Stimulated activated CD4-positive, alpha-beta T cell treated with anti-CD3 and anti-CD28 coated beads, Interleukin-1b, Interleukin-23, amount 100 ng/mL, for 1 hour (primary cell): ENCODE measurements at places on chromosomes 1 and 21.

- DNase-seq = no peak
Measured at GRCh38 chr1:101379950-101380349, 143.1 kb downstream of the S1PR1 start.

- no peak for DNase-seq
Measured at GRCh38 chr1:67459068-67459467, 28.9 kb upstream of the SERBP1 start.

GRCh38 chr1:183023601-183024316 is 539 bp downstream of the LAMC1 start:
- DNase-seq = no peak

DNA sequence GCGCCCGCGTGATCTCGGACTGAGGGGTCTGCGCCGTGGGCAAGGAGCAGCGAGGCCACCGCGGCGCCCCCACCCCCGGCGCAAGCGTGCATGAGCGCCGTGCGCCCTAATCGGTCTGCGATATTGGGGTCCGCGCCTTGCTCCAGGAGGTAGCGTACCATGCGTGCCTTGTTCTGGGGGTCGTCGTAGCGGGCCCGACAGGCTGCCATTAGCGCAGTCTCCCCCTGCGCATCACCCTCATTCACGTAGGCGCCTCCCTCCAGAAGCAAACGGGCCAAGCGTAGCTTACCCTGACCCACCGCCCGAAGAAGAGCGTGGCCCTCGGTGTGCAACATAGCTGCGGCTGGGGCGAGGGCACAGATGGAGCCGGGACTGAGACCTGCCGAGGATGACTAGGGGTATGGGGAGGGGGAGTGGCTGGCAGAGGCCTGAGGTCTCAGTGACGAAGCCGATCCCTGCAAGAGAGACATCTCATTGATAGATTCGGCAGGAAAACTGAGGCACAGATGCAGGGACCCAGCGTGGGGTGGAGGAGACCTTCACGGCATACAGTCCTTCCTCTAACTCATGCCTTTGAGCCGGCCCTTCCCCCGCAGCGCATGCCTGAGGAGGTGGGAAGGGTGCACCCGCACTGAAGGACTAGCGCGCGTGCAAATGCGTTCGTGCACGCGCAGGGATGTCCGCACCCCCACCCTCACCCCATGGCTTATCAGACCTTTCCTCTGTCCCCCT is 2.8 kb downstream of the ANKRD34A start:
- peak; percentile 30 for DNase-seq

- no peak for DNase-seq
Measured at GRCh38 chr1:64492424-64492823, 22.5 kb downstream of the CACHD1 start.

- DNase-seq = no peak
Measured at GRCh38 chr1:18396247-18396980, 84.3 kb upstream of the KLHDC7A start.

DNA sequence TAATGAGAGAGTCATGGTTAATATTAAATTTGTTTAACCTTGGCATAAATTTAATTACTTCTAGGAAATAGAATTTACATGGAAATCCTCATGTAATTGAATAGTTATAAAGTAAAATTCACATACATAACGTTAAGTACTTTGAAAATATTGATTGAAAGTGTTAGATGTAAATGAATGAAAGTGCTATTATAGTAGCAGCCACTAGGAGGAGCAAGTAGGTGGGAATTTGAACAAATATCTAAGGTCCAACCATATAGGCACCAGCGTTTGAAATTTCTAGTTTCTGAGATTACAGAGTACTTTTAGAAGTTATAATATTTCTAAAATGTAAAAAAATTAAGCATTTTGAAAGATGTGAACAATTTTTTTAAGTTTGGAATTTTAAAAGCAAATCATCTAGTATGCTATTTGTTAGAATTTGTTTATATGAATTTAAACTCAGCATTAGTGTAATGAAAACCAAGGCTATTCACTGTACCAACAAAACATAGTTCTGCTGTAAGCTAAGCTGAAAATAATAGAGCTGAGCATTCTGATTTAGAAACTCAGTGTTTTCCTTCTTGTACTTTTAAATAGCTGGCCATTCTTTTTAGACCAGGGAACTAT is 3.3 kb downstream of the B3GALT2 start:
- no peak for DNase-seq

DNA sequence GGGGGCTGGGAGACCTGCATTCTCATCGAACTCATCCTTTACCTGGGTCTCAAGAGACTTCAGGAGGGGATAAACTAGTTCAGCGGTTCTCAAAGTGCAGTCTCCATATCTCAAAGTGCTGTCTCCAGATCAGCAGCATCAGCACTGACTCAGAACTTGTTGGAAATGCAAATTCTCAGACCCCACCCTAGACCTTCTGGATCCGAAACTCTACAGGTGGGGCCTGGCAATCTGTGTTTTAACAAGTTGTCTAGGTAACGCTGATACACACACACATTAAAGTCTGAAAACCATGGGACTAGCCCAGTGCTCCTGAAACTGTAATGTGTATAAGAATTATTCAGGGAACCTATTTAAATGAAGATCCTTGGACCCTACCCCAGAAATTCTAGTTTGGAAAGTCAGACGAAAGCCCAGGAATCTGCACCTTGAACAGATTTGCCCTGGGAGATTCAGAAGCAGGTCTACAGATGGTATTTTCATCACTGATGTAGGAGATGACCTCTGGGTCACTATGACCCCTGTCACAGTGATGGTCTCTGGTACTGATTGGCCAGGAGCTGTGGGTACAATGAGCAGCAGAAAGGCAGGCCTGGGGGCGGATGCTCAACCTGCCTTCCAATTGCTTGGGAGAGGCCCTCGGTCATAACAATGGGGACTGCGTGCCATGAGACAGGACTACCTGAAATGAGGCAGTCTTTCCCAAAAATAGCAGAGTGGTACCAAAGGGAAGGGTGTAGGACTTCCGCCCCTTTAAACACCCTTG is 127.2 kb downstream of the FAM78B start:
- no peak for DNase-seq

- DNase-seq = no peak
Measured at GRCh38 chr1:6082430-6082971, 36.8 kb downstream of the KCNAB2 start.

- DNase-seq = no peak
Measured at GRCh38 chr1:15950302-15950701, 25.6 kb downstream of the ZBTB17 start.

DNA sequence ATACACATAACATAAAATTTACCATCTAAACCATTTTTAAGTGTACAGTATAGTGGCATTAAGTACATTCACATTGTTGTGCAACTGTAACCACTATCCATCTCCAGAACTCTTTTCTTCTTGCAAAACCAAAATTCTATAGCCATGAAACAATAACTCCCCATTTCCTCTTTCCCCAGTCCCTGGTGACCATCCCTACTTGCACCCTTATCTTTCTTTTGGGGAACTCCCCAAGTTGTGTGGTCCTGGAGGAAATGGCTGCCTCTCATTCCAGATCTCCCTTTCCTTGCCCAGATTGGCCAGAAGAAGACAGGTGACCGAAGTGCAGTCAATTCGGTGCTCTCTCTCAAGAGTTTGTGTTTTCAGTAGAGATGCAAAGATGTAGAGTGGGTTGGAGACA is 389.6 kb upstream of the C1orf87 start:
- DNase-seq = no peak

DNA sequence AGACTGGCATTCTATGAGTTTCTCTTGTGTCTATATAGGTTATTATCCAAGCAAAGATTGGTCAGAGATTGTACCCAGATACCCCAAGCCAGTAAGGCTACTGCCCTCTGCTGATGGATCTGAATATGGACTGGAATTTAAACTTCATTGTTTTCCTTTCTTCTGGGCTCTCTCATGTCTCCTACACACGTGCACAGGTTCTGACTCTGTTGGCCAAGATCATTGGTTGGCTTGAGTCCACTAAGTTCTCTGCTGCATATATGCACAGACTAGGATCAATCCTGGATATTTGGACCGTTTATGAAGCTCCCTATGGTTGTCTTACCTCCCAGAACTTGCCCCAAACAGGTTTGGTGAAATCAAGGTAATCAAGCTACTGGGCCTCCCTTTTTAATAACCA is 69.7 kb downstream of the CC2D1B start:
- no peak for DNase-seq

DNA sequence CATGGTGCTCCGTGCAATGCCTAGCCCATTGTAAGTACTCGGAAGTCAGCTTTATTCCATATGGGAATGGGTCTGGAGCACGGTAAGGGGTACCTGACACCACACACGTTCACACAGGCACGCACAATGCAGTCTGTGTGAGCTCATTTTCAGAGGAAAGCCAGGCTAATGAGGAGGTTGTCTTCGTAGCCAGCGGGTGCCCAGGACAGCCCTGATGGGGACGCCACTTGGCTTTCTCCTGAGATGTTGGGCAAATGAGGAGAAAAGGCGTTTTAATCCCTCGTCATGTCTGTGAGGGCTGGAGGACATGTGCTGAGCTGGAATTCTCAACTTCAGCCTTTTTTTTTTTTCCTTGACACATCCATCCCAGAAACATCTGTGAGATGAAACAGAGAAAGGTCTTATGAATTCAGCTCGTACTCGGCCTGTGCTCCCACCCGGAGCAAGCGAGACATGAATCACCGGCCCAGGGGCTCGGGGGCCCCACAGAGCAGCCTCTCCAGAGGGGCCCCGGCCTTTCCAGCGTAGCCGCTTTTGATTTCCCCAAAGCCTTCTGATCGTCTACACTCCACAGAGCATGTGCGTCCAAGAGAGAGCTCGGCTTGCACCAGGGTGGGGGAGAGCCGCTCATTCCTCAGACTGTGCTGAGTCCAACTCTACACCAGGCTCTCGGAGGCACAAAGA is 125.1 kb downstream of the EPHB2 start:
- no peak for DNase-seq

GRCh38 chr1:67626090-67626860 is 58.7 kb upstream of the GADD45A start:
- DNase-seq = no peak

DNA sequence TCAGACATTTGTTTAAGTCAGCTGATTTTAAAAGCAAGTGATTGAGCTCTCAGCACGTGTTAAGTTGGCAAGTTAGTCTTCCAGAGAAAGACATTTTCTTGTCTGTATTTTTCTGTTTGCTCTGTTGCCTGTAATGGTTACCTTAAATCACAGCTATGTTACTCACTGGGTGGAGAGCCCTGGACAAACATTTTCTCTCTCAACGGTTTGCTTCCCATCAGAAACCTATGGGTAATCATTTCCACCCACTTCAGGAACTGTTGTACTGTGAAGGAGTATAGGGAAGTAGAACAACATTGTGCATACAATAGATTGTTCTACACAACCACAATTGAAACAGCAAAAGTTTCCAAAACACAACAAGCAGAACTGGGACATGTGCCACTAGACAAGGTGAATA is 113.9 kb upstream of the DPT start:
- no peak for DNase-seq

GRCh38 chr21:42735061-42735460 is 81.6 kb downstream of the PDE9A start:
- DNase-seq = no peak

DNA sequence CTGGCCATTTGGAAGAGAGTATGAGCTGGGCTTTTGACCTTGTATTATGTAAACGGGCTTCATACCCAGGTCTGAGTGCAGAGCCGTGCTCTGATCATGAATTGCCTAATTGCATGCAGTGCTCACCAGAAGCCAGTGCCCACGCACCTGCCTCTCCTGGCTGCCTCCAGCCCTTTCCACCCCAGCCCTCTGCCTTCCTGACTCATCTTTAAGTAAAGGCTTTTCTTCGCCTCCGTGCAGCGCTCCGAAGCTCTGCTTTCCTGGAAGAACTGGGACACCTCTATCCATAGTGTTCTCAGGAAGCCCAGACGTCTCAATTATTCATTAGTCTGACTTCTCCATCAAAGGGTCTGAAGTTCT is 413.7 kb downstream of the PTPRU start:
- DNase-seq = no peak

DNA sequence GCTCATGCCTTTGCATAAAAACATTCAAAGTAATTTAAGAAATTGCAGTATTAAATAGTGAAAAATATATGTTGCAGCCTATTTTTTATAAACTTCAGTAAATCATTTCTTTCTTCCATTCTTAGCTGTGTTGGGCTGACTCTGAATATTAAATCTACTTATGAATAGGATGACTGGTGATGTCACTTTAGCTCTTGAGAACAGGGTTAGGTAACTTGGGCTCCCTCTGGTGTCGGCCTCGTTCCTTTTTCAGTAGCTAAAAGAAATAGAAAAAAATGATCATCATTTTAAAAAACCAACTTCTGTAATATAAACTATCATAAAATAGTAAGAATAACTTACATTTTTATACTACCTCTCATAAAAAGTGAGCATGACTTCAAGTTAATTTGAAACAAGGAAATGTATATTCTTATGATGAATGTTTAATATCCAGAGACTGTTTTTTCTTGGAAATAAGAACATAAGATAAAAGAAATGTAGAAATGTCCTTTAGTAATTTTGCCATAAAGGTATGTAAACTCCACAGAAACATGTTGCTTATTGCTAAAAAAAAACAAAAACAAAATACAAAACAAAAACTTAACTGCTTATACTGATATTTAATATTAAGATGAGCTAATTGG is 26.8 kb upstream of the NCAM2 start:
- no peak for DNase-seq

GRCh38 chr1:91024481-91025119 is 2.8 kb upstream of the ZNF644 start:
- no peak for DNase-seq

- no peak for DNase-seq
Measured at GRCh38 chr1:67434491-67434890, 4.3 kb upstream of the SERBP1 start.

GRCh38 chr1:44660176-44660575 is 14.1 kb downstream of the TMEM53 start:
- DNase-seq = no peak

GRCh38 chr1:90622666-90623065 is 94.4 kb downstream of the BARHL2 start:
- no peak for DNase-seq

- no peak for DNase-seq
Measured at GRCh38 chr1:225596736-225597135, 56.2 kb downstream of the ENAH start.

GRCh38 chr1:109771712-109772657 is 8.3 kb upstream of the EPS8L3 start:
- DNase-seq = no peak

DNA sequence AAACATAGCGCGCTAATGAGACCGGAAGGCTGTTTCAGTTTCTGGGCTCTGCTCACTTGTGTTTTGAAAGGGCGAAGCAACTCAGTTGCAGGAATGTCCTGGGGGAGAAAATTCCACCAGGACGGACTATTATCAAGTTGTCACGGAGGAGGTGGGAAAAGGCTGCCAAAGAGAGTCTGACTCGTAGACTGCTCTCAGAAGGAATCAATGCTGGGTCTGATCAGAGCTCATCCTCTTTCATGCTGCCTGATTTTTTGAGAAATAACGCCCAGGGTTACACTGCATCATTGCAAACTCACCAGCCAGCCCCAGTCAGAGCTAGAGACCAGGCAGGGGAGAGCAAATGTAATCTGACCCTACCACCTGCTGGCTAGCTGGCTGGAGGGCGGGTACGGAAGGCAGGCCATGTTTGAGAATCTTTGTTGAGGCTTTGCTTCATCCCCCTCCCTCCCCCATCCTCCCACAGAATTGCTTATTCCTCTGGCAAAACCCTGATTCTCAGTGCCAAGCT is 36.4 kb upstream of the BCL9 start:
- DNase-seq = no peak

GRCh38 chr1:7220007-7220406 is 434.8 kb downstream of the CAMTA1 start:
- DNase-seq = no peak

- no peak for DNase-seq
Measured at GRCh38 chr21:36699546-36700294, 805 bp downstream of the SIM2 start.
